ENCODE measurements at places on chromosomes 3 and 15. TPM values are rescaled to one million over a fixed set of nuclear protein-coding genes. Genes with fewer than 3 reads are reported as not detected.

Gene GNAT1
- total RNA-seq = not detected

Gene CSNK1G1
- 29.5 TPM for total RNA-seq

Gene RTP3
- total RNA-seq = not detected

Gene ASTE1
- total RNA-seq = 4.9 TPM

Gene NR1D2
- total RNA-seq = 22.0 TPM

Gene FGF12
- 0.28 TPM for total RNA-seq

Gene C3orf22
- not detected for total RNA-seq

Gene CFAP44
- total RNA-seq = 2.6 TPM

Gene IVD
- 46.3 TPM for total RNA-seq

Gene PDIA5
- total RNA-seq = 29.1 TPM
